AG09309 (cell line): ENCODE measurements at places on chromosomes 6 and 20.

GRCh38 chr6:4717124-4717523 is 59.1 kb upstream of the CDYL start:
- DNase-seq: no peak

DNA sequence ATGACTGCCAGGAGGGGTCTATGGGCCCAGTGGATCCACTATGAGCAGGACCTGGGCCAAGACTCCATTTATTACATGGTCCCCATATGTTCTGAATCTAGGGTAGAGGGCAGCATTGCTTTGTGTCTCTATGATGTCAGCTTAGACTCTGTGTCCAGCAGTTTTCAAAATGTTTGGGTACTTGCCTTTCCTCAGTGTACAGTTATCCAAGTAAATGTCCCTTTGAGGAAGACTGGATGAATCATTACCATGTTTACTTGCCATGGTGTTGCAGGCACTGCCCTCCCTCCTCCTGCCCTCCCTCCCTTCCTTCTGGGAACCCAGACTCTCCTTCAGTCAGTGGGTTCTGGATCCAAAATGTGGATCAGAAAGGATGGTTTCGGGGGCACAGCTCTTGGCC is 108.6 kb downstream of the NRN1 start:
- DNase-seq: no peak

- no peak for DNase-seq
These were observed 363.5 kb downstream of the BCKDHB start for GRCh38 chr6:80469977-80470376.

- no peak for DNase-seq
These were observed 36.1 kb upstream of the INSM1 start for GRCh38 chr20:20331817-20332216.

GRCh38 chr6:69289689-69290495 is 506.9 kb downstream of the LMBRD1 start:
- DNase-seq: no peak

GRCh38 chr6:148041546-148041945 is 301.1 kb upstream of the SASH1 start:
- no peak for DNase-seq

- no peak for DNase-seq
These were observed 111.5 kb downstream of the LCA5 start for GRCh38 chr6:79425589-79426311.

DNA sequence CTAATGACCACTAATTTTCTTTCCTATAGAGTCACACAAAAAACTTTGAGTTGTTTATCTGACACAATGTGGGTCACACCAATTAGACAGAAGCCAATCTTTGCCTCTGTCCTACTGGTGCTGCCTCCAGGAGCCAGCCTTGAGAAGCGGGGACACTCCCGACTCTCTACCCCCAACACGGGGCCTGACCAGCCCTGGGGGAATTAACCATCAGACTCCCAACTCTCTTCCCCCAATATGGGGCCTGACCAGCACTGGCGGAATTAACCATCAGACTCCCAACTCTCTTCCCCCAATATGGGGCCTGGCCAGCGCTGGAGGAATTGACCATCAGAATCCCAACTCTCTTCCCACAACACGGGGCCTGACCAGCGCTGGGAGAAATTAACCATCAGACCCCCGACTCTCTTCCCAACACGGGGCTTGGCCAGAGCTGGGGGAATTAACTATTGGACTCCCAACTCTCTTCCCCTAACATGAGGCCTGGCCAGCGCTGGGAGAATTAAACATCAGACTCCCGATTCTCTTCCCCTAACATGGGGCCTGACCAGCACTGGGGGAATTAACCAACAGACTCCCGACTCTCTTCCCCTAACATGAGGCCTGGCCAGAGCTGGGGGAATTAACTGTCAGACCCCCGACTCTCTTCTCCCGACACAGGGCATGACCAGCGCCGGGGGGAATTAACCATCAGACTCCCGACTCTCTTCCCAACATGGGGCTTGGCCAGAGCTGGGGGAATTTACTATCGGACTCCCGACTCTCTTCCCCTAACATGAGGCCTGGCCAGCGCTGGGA is 12.5 kb downstream of the CST7 start:
- no peak for DNase-seq

GRCh38 chr6:32932132-32932868 is 8.5 kb downstream of the HLA-DMB start:
- peak; percentile 13 for DNase-seq

DNA sequence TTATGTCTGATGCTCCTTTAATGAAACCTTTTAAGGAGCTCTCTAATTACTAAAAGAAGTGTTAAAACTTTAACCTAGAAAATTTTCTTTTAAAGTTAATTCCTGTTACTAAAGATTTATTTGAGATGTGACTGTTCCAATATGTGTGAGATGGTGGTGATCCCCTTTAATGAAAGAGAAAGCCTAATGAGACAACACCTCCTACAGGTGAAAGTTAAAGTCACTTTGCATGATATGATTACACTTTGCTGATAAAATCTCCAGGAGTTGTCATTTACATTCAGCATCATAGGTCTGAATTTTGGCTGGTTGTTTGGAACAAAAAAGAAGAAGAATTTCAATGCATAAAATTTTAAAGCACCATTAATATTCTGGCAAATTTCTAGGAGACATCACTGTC is 307.4 kb downstream of the TRDN start:
- DNase-seq: no peak

GRCh38 chr6:47865206-47865605 is 83.4 kb downstream of the OPN5 start:
- no peak for DNase-seq

DNA sequence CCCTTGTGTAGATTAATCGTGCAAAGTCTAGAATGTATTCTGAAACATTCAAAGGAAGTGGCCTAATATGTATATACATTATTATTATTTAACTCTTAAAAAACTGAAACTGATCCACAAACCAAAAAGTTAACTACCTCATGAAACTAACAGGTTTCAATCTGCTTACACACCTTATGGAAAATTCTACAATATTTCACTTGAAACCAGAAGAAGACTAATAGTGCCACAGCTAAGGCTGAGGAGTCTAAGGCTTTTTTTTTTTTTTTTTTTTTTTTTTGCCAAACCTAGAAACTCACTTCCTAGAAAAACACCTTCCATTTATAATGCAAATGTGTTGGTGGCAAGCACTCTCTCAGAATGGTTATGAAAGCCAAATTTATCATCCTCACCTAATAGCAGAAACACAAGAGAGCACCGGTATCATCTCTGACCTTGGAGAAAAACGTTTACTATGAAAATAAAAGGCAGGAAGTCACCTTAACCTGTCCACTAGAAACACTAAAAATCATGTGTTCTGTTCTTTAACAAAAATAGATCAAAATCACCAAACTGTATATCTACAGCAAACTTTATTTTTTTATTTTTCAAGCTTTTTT is 586.1 kb downstream of the FRK start:
- DNase-seq: no peak

DNA sequence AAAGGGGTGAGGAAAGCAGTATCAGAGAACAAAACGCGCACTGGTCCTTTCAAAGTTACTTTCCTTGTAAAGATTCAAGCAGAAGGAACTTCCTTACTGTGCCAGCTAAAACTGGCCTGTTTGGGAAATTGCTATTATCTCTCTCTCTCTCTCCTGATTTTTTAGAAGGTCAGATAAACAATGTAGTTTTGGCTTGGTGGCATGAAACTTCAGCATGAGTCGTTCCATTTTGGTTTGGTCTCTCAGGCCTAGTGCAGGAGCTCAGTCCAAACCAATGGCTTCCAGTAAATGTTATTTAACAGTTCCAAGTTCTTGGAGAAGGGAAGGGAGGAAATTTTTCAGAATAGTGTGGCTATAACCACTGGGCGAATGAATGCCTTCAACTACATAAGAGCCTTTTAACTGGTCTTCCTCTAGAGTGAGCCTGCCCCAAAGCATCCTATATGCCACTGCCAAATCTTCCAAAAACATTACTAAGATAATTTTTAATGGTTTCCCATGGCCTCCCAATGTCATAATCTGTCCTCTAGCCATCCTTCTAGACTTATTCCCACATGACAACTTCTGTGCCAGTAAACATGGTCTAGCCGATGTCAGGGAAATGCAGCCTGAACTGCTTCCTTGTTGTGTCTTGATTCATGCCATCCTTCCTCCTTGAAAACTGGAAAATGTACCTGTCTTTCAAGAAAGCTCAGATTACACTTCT is 9.1 kb upstream of the SNX9 start:
- DNase-seq: peak; percentile 90

GRCh38 chr6:6654599-6655575 is 66.4 kb downstream of the LY86 start:
- DNase-seq: no peak

DNA sequence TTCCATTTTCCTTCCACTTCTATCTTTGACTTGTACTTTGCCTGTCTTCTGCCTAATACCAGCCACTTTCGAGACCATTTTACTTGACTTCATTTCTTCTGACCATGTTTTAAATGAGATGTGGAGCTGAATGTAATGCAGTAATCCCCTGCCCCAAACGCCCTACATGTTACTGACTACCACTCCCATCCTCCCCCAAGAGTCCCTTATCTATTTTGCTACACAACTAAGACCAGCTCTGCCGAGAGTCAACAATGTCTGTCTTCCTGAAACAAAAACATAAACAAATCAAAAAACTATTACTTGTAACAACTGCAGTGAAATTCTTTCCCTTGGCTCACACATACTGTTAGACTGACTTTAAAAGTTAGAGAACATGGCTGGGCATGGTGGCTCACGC is 27.1 kb upstream of the KIAA1586 start:
- DNase-seq: no peak

- DNase-seq: no peak
These were observed 24.1 kb downstream of the HLA-B start for GRCh38 chr6:31332637-31333602.

- no peak for DNase-seq
These were observed 149.1 kb upstream of the AGPAT4 start for GRCh38 chr6:161422710-161423680.

GRCh38 chr6:40308533-40309306 is 278.4 kb downstream of the LRFN2 start:
- no peak for DNase-seq

- peak; percentile 10 for DNase-seq
These were observed 48.7 kb upstream of the SRSF6 start for GRCh38 chr20:43408848-43409576.

DNA sequence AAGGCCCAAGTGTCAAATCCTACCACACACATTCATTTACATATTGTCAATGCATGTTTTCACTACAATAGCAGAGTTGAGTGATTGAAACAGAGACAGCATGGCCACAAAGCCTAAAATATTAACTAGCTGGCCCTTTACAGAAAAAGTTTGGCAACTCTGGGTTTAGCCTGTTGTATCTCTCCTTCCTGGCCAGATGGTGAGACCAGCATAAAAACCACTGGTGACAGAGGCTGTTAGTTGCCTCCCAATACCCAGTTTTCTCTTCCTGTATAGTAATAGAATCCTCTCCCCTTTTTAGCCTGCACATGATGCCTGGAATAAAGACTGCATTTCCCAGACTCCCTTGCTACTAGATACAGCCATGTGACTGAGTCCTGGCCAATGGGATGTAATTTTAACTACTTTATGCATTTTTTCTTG is 100.0 kb upstream of the TAB2 start:
- DNase-seq: no peak

GRCh38 chr6:161344626-161345025 is 70.8 kb upstream of the AGPAT4 start:
- DNase-seq: no peak

- no peak for DNase-seq
These were observed 53.0 kb downstream of the GNAS-AS1 start for GRCh38 chr20:58797371-58798338.

GRCh38 chr6:14775528-14775927 is 470.3 kb upstream of the JARID2 start:
- no peak for DNase-seq

- DNase-seq: peak; percentile 64
These were observed 44.1 kb downstream of the SAMD3 start for GRCh38 chr6:130178692-130179091.

- no peak for DNase-seq
These were observed 50.9 kb downstream of the NUDT3 start for GRCh38 chr6:34341481-34341971.

GRCh38 chr6:119328254-119328653 is 21.3 kb downstream of the MAN1A1 start:
- no peak for DNase-seq

GRCh38 chr20:40980106-40980827 is 48.4 kb upstream of the TOP1 start:
- DNase-seq: no peak

GRCh38 chr6:28462401-28462800 is 19.1 kb upstream of the ZSCAN23 start:
- DNase-seq: no peak

- no peak for DNase-seq
These were observed 336.2 kb downstream of the FOXA2 start for GRCh38 chr20:22248051-22248667.

GRCh38 chr6:149493761-149494320 is 9.0 kb upstream of the ZC3H12D start:
- no peak for DNase-seq

DNA sequence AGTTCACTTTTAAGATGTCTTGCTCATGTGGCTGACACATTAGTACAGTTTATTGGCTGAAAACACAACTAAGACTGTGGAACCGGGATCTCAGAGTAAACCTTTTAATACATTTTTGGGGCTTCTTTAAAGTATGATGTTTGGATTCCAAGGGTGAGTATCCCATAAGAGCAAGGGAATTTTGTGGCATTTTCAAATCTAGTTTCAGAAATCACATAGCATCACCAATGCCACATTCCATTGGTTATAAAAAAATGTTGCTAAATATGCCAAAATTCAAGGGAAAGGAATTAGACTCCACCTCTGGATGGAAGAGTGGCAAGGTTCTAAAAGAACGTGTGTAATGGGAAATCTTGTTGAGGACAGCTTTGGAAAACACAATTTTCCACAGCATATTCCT is 338.6 kb downstream of the COL12A1 start:
- no peak for DNase-seq

- no peak for DNase-seq
These were observed 814 bp upstream of the HSP90AB1 start for GRCh38 chr6:44245912-44246662.

GRCh38 chr20:18978311-18978710 is 164.7 kb downstream of the SCP2D1 start:
- DNase-seq: no peak

GRCh38 chr20:17077030-17077429 is 149.8 kb upstream of the PCSK2 start:
- no peak for DNase-seq

GRCh38 chr20:39829256-39829655 is 859.8 kb downstream of the MAFB start:
- no peak for DNase-seq

- DNase-seq: no peak
These were observed 54.1 kb upstream of the KCNG1 start for GRCh38 chr20:51076786-51077685.

DNA sequence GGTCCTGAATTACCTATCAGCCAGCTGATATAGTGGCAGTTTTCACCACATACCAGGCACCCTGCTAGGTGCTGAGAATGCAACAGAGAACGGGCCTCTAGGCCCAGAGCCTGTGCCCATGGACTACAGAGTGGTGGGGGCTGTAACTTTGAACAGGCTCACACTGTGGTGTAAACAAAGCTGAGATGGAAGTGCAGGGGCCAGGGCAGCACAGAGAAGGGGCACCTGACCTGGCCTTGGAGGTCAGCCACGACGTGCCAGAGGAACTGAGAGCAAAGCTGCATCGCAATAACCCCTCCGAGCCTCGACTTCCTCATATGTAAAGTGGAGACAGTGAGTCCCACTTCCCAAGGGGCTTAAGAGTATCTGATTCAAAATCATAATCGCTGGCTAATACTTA is 105.8 kb downstream of the MAFB start:
- no peak for DNase-seq

- no peak for DNase-seq
These were observed 132.7 kb upstream of the TMEM170B start for GRCh38 chr6:11404838-11405237.
